ENCODE measurements at places on chromosomes 5 and 9.

GRCh38 chr9:134495881-134496412 is 145.7 kb upstream of the COL5A1 start:
- no peak for DNase-seq

DNA sequence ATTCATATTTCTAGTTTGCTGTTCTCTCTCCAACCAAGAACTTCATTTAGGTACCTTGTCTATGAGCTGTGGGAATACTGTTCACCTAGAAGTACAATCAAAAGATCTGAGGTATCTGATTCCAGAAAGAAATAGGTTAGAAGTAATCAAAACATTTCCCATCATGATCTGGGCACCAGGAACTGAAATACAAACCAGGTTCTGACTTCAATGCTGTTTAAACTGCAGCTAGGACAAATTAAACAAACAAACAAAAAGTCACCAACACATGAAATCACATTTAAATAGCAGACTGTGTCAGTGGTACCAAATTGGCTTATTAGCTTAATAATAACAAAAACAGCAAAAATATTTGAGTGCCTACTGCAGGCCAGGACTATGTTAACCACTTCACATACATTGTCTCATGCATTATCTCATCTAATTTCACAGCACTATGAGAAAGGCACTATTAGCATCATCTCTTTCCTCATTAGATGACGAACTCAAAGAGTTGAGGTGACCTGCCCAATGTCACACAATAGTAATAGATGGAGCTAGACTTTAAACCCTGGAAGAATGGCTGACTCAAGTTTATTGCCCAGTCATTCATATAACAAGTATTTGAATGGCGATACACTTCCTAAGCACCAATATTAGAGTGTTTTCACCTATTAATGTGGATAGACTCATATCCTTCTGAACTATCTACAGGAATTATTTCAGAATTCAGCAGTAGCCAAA is 14.5 kb downstream of the PLPP1 start:
- DNase-seq = no peak

GRCh38 chr5:89374144-89374784 is 491.3 kb upstream of the MEF2C start:
- DNase-seq = no peak

DNA sequence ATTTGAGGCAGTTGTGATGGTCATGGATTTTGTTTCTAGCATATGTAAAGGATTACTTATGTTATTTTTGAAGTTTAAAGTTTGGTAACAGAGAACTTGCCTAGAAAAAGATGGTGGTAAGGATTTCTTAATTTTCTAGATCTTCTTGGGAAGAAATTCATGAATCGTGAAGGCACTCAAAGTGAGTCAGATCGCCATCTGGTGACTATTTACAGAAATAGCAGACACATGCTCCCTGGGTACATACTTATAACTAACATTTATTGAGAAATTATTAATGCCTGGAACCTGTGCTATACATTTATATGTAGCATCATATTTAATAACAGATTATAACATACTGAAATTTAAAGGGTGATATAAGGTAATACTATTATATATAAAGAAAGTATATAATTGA is 299.7 kb downstream of the IZUMO3 start:
- no peak for DNase-seq

DNA sequence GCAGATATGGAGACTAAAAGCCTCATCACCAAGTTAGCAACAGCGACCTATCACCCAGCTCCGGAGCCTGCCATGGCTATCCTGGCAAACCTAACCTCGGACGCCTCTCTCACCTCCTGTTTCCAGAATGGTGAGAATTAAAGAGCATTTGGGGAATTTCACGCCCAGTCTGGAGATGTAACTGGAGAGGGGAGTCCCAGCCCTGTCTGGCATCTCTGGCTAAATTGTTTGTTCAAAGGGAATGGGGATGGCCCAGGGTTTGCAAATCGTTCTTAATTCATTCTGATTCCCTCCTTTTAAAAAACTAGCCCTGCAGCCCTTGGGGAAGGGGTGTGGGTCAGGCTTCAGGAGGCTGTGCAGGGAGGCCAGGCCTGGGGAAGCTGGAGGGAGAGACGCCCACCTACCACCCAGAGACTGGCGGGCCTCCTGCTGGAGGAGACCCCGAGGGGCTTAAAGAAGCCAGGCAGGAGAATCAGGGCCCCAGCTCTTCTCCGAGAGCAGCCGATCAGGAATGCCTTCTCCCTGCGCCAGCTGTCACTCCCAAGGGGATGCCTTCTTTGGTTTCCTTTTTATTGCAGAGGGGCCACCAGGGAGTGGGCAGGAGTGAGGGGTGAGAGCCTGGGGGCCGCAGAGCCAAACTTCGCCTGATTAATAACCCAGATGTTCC is 964 bp upstream of the COL5A1 start:
- DNase-seq = no peak

GRCh38 chr5:174732036-174733020 is 7.9 kb downstream of the MSX2 start:
- no peak for DNase-seq

GRCh38 chr9:101274971-101275768 is 109.6 kb downstream of the BAAT start:
- DNase-seq = no peak

- DNase-seq = no peak
These were observed 809 bp downstream of the TNIP1 start for GRCh38 chr5:151079838-151080612.

DNA sequence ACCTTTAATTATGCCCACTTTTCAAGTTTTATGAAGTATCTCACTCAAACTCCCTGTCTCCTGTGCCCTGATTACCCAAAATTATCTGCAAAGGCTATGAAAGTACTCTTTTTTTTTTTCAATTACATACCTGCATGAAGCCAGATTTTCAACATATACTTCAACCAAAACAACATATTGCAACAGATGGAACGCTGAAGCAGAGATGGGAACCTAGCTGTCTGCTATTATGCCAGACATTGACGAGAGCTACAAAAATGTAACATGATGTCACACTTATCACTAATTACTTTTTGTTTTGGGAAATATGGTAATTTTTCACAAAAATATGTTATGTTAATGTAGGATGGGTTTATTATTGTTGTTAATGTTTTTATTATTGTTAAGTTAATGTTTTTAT is 86.5 kb upstream of the SLC1A3 start:
- DNase-seq = no peak

DNA sequence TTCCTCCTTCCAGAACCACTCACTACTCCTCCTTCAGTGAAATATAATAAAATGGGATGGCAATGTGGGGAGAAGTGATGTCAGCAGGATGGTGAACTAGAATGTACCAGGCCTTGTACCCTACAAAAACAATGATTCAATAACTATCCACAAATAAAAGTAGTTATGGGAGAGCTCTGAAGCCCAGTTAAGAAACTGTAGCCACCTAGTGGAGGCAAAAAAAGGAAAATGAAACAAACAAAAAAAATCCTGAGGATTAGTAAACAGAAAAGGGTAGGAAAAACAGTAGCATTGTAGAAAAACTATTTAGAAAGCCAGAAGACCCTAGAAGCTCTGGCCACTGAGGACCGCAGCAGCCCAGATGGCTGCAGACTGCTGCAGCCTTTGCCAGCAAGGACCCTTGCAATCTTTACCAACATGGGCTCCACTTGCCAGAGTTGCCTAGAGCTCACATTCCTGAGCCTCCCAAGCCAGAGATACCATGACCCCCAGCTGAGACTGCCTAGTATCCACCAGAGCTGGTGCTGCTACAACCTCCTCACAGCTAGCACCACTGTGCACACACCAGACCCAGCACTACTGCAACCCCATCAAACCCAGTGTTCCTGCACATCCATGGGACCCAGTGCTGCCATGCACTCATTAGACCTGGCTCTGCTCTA is 259.7 kb upstream of the MSX2 start:
- no peak for DNase-seq

- no peak for DNase-seq
These were observed 3.4 kb downstream of the S1PR3 start for GRCh38 chr9:88994469-88995199.

- DNase-seq = no peak
These were observed 283.6 kb upstream of the PRDM9 start for GRCh38 chr5:23223846-23224245.

DNA sequence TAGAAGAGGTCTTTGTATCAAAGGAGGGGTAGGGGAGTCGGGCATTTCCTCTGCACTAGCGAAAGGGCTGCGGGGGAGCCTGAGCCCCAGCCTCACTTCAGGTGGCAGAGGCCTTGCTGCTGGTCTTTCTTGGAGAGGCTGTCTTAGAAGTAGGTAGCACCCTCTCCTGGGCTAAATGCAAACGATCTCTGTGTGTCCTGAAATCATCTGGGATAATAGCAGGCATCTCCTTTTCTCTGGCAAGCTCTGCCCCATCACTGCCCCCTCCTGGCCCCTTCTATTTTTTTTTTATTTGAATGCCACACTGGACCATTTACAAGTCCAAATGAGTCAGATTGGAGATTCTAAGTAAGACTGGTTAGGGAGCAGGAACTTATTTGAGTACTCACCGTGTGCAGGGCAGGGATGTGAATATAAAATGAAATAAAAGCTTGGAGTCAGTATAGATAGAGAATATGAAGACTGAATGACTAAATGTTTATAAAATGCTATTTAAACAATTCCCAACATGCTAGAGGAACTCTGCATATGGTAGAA is 137.1 kb downstream of the FGF1 start:
- peak; percentile 86 for DNase-seq

DNA sequence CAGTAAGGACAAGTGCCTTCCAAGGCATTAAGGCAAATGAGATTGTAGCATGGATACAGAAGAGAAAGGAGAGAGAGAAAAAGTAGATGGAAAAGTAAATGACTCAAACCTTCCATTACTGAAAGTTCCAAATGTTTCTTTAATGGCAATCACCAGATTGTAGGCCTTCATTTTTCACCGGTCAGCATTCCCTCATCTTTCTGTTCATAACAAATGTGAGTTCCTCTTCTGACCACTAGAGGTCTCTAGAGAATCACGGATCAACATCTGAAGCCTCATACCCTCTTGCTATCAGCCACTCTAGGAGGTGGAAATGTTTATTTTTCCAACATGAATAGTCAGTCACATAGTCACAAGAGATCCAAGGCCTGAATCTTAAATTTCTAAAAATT is 73.6 kb upstream of the RPS23 start:
- DNase-seq = peak; percentile 45

GRCh38 chr5:99239826-99240360 is 311.1 kb upstream of the CHD1 start:
- no peak for DNase-seq

GRCh38 chr9:6905850-6906375 is 148.1 kb downstream of the KDM4C start:
- DNase-seq = no peak

DNA sequence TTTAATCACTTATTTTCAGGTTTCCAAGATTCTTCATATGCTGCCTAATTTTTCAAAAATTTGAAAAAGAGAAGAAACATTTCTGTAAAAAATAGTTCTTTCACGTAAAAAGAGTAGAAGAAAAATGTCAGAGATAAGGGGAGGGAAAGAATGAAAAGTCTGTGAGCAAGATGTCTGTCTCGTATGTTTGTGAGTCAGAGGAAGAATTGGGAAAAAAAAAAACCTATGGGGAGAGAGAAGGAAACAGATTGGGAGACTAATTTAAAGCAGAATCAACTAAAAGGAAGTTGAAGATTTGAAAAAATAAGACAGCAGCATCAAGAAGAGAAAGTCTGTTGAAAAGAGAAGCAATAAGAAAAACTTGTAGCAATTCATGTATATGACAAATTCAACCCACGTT is 456.3 kb downstream of the HINT1 start:
- DNase-seq = no peak

DNA sequence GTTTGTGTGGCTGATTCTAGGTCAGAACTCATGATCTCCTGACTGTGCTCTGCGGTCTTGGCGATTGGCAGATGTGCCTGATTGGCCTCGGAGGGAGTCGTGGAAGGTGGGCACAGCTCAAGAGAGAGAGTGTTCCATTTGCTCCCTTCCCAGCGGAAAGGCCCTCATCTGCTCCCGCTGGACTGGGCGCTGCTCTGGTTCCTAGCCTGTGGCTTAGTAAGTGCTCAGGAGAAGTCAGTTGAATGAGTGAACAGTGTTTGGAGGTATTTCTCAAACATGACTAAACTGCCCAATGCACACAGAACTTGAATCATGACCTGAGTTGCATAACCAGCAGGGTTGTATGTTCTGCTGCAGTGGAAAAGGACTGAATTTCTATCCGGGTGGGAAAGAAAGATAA is 120.2 kb upstream of the PITX1 start:
- no peak for DNase-seq

- no peak for DNase-seq
These were observed 68.3 kb downstream of the SERINC5 start for GRCh38 chr5:80187421-80188090.

DNA sequence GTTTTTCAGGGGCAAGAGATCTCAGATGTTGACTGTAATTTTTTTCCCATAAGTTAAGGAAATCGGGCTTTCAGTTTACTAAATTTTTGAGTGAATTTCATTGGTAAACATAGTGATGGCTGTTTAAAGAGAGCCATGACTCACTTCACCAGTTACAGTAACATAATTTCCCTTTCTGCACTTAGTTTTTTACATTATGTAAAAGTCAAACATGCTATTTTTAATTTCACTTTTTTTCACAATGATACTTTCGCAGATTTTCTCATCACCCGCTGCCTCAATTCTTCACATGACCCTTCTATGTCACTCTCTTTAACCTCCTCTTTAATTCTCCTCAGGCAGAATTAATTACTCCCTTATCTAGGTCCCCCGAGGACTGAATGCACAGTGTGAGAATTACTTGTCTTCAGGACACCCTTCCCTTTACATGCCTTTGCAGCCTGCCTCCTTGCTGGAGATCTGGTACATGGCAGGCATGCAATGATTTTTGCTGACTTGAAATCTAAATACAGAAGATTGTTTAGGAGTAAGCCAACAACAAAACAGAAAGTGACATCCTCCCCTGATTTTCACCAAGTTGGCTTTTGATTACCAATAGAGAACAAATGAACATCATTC is 217.5 kb upstream of the S1PR3 start:
- no peak for DNase-seq

- DNase-seq = no peak
These were observed 121.9 kb upstream of the GRHPR start for GRCh38 chr9:37300620-37301019.

GRCh38 chr5:87029951-87030350 is 237.7 kb upstream of the RASA1 start:
- DNase-seq = no peak

- DNase-seq = no peak
These were observed 13.6 kb upstream of the MAPK9 start for GRCh38 chr5:180305481-180305880.

DNA sequence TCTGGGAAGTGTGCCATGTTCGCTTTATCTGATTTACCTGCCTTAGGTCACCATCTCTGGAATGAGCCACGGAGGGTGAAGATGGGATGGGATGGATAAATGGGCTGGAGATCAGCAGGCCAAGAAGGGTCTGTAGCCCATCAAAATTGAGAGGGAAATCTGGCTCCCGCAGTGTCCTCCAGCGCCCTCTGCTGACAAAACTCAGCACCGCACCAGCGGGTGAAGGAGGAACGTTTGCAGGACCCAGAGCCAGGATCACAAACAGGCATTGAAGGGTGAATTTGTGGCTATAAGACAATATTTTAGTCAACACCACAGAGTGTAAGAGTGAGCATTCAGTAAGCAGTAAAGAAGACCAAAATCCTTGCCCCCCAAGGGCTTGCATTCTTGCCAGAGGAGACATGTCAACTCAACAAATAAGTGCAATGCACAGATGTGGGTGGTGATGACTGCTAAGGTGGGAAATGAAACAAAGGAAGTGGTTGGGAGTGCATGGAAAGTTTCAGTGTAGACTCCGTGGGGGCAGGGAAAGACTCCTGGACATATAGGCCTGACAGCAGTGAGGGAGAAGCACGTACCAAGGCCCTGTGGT is 124.4 kb downstream of the TENT4A start:
- DNase-seq = no peak

Data from smooth muscle cell of the brain vasculature (primary cell).